AG04450 (cell line): ENCODE measurements at places on chromosomes 13 and 19. TPM values are rescaled to one million over a fixed set of nuclear protein-coding genes. Genes with fewer than 3 reads are reported as not detected.

DNA sequence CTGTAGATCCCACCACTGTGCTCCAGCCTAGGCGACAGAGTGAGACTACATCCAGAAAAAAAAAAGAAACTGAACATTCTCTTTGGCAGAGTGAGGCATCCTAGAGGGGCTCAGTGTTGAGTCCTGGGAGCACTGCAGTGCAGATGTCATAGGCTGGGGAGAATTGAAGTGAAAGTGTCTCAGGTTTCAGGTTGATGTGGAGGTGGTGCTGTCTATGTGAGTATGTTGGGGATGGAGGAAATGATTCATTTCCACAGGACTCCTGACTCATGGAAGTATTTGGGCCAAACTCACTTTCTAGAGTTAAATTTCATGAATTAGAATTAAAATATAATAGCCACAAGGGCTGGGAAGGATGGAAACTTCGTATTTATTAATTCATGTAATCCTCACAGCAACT, 134.4 kb upstream of the TSC22D1 start:
- DNase-seq: peak; percentile 83

DNA sequence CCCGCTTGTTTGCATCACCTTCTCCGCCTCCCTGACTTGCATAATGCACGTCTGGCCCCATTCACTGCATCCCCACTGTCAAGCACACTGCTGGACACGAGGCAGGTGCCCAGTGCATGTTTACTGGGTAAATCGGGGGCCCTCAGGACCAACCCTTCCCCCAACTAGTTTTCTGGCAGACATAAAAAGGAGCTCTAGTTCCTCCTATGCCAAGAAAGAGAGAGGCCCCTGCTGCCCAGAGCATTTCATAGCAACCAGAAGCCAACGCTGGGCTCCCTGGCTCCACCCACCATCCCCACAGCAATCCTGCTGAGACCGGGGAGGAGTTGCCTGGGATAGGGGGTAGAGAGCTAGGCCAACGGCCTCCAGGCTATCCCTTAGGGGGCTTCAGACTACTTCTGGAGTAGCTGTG, 23.2 kb downstream of the ANKRD27 start:
- no peak for DNase-seq

KMT5C gene
- 2.6 and 3.7 TPM in 2 replicates for polyA plus RNA-seq

DNA sequence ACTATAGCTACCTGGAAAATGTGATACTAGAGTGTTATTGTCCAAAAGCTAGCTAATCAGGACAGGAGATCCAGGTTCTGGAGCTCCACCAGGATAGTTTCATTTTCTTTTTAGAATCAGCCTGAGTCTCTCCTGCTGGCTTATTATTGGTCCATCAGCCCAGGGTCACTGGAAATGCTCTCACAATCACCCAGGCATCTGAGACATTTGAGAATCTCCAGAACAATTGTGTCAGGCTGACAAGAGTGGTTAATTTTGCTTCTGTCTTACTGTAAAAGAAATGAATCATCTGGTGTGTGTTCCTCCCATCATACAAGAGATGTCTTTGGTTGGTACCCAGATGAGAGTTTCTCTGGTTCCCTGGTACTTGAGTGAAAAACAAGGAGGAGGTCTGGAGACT, 43.6 kb upstream of the ZNF681 start:
- DNase-seq: no peak

- no peak for DNase-seq
Observed at GRCh38 chr19:34365463-34366401, 736 bp downstream of the GPI start.

OSCAR gene
- 0.22 and 0.29 TPM in 2 replicates for polyA plus RNA-seq

DNA sequence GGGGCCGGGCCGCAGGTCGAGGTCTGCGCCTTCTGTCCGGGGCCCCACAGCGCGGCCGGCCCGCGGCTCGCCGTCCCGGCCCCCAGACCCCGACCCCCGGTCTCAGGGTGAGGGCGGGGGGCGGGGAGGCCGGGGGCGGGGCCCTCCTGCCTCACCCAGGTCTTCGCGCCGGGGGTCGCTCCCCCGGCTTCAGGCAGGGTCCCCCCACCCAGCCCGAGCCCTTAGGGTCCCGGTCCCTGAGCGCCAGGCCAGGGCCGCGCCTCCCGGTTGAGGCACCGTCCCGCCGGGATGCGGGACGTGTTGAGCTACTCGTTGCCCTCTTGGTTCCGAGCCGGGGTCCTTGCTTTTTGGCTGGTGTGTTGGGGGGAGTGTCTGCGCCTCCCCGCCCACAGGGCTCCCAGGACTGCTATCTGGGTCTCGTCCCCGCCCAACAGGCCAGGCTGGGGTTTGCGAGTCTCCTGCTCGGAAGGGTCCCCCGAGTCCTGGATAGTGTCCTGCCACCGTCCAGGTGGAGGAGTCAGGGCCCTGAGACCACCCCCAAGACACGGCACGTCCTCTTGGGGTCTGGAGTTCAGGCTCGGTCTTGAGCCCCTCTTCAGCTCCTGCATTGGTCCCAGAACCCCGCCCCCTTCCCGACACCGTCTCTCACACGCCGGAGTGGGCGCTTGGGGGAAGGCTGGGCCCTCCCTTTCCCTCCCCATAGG, 452 bp downstream of the PIAS4 start:
- no peak for DNase-seq

GRCh38 chr13:76656056-76656455, 230.1 kb downstream of the KCTD12 start:
- no peak for DNase-seq

GRCh38 chr13:48403151-48403631, 9.7 kb downstream of the LPAR6 start:
- DNase-seq: no peak

GRCh38 chr13:25881971-25882451, 169.8 kb downstream of the SHISA2 start:
- DNase-seq: no peak

INSL3 gene
- polyA plus RNA-seq: not detected in 2 replicates

TEX101 gene
- polyA plus RNA-seq: not detected in 2 replicates
